ENCODE measurements at places on chromosomes 16 and 17. TPM values are rescaled to one million over a fixed set of nuclear protein-coding genes. Genes with fewer than 3 reads are reported as not detected.

The UTS2R gene
- total RNA-seq: not detected

The SLC5A10 gene
- not detected for total RNA-seq

The RND2 gene
- total RNA-seq: 0.12 TPM

The TK1 gene
- total RNA-seq: 1.2 TPM

The TMEM238L gene
- total RNA-seq: not detected

The NR1D1 gene
- 145 TPM for total RNA-seq

The TNK1 gene
- total RNA-seq: 4.8 TPM

The NPIPB8 gene
- total RNA-seq: not detected

The TRPV2 gene
- total RNA-seq: 91.1 TPM

The PIMREG gene
- not detected for total RNA-seq

The WNT9B gene
- total RNA-seq: not detected

The CD300A gene
- total RNA-seq: 2.4 TPM

The LGALS9B gene
- total RNA-seq: not detected

- peaks cover 3% of the 10 kb centered on the region for H3K36me3 ChIP-seq
- H3K4me1 ChIP-seq: peaks cover 23% of the 10 kb centered on the region
- no peak for DNase-seq
- no peak overlapping the region for H3K4me3 ChIP-seq
- H3K27ac ChIP-seq: no peak overlapping the region
Observed at GRCh38 chr16:12311877-12312276, 335.3 kb downstream of the SNX29 start.

GRCh38 chr17:50618300-50618699, 16.4 kb upstream of the ABCC3 start:
- no peaks in the 10 kb centered on the region for H3K36me3 ChIP-seq
- DNase-seq: no peak
- H3K4me1 ChIP-seq: peaks cover 12% of the 10 kb centered on the region

DNA sequence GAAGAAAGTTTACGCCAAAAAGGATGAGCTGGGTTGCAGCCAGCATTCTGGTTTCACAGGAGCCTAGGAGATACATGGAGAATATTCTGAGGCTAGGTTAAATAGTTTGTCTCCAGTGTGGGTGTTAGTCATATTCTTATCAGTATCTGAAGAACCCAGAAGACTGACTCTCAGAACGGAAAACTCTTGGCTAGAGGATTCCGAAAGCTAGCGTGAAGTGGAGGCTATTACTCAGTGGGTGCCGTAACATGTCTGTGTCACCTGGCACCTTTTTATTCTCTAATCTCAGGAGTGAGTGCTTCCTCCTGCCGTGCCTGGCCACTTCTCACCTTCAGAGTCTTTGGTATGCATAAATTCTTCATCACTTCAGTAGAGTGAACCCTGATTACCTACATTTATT, 199.5 kb downstream of the WWOX start:
- H3K27me3 ChIP-seq: no peaks in the 10 kb centered on the region
- no peak for DNase-seq
- no peak overlapping the region for H3K27ac ChIP-seq
- no peaks in the 10 kb centered on the region for H3K4me1 ChIP-seq

DNA sequence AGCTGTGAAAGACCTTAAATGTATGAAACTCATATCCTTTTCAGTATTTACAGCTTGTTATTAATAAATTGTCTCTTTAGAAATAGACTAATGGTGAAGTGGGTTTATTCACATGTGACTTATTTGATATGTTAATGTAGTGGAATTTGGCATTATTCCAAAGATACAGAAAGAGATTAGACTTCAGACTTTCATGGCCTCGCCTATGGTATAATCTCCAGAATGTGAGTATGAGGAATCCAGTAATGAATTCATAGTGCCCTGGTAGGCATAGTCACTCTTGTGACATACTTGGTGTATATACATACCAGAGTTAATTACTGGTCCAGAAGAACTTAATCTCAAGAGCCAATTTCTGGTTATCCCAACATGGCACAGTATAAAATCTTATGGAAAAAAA, 72.7 kb downstream of the OMG start:
- H3K4me3 ChIP-seq: no peak overlapping the region
- H3K27ac ChIP-seq: no peak overlapping the region
- H3K27me3 ChIP-seq: no peaks in the 10 kb centered on the region
- DNase-seq: no peak
- peaks cover 2% of the 10 kb centered on the region for H3K36me3 ChIP-seq
- H3K4me1 ChIP-seq: no peaks in the 10 kb centered on the region

DNA sequence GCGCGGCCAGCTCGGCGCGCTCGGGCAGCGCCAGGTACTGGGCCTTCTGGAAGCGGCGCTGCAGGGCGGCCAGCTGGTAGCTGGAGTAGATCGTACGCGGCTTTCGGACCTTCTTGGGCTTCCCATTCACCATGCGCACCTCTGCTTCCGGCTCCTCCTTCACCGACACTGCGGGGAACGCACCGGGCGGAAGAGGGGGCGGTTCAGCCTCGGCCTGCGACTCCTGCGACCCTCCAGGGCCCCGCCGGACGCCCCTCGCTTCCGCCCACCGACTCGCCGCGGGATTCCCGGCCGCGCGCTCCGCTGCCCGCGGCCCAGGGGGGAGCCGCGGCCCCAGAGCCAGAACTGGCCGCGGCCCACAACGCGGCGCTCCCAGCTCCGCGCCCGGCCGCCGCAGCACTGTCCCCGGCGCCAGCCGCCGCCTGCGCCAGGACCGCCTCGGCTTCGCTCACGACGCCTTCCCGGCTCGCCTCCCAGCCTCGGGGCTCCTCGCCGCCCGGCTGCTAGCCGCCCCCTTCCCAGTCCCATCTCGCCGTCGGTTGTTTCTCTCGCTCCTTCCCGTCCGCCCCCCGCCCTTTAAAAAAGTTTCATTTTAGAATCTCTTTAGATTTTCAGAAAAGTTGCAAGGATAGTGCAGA, 1.5 kb downstream of the DLX3 start:
- peaks cover 9% of the 10 kb centered on the region for H3K36me3 ChIP-seq
- peaks cover 90% of the 10 kb centered on the region for H3K27me3 ChIP-seq
- no peak for DNase-seq
- H3K4me3 ChIP-seq: peak overlapping the region; percentile 95

GRCh38 chr17:48497103-48497502, 33.7 kb downstream of the HOXB1 start:
- peaks cover 4% of the 10 kb centered on the region for H3K36me3 ChIP-seq
- peaks cover 2% of the 10 kb centered on the region for H3K4me1 ChIP-seq

- DNase-seq: no peak
- peaks cover 5% of the 10 kb centered on the region for H3K27me3 ChIP-seq
- H3K36me3 ChIP-seq: no peaks in the 10 kb centered on the region
- H3K27ac ChIP-seq: no peak overlapping the region
- H3K4me3 ChIP-seq: no peak overlapping the region
Observed at GRCh38 chr16:46853713-46854443, 22.9 kb upstream of the C16orf87 start.

DNA sequence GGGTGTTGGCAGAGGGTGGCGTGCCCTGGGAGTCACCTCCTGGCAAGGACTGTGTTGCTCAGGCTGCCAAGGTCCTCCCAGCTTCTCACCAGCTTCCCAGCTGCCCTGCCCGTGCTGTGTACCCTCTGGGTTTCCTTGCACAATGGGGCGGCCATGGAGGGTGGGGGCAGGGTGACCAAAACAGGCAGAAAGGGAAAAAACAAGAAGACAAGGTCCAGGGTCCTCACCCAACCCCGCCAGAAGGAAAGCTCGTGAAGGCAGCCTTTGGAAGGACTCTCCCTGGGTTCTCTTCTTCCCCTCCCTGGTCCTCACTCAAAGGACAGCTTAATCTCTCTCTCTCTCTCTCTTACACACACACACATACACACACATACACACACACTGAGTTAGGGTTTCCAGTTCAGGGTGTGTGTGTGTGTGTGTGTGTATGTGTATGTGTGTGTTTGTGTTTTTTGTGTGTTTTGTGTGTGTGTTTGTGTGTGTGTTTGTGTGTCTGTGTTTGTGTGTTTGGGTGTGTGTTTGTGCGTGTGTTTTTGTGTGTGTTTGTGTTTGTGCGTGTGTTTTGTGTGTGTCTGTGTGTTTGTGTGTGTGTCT, 2.0 kb downstream of the SLC13A5 start:
- H3K27ac ChIP-seq: no peak overlapping the region
- peaks cover 4% of the 10 kb centered on the region for H3K36me3 ChIP-seq
- peaks cover 88% of the 10 kb centered on the region for H3K27me3 ChIP-seq
- H3K4me3 ChIP-seq: peak overlapping the region; percentile 41

GRCh38 chr16:79484237-79484636, 116.3 kb downstream of the MAF start:
- H3K4me1 ChIP-seq: peaks cover 5% of the 10 kb centered on the region
- no peak overlapping the region for H3K27ac ChIP-seq
- H3K27me3 ChIP-seq: peaks cover 5% of the 10 kb centered on the region
- no peak for DNase-seq

GRCh38 chr16:75351183-75351582, 82.1 kb downstream of the CFDP1 start:
- no peak for DNase-seq
- no peaks in the 10 kb centered on the region for H3K27me3 ChIP-seq
- H3K4me3 ChIP-seq: no peak overlapping the region
- H3K27ac ChIP-seq: no peak overlapping the region
- H3K4me1 ChIP-seq: peaks cover 3% of the 10 kb centered on the region

GRCh38 chr16:89922477-89922883, 662 bp upstream of the TUBB3 start:
- H3K27ac ChIP-seq: no peak overlapping the region
- H3K27me3 ChIP-seq: peaks cover 16% of the 10 kb centered on the region
- H3K36me3 ChIP-seq: no peaks in the 10 kb centered on the region
- H3K4me1 ChIP-seq: peaks cover 24% of the 10 kb centered on the region
- peak overlapping the region; percentile 67 for H3K4me3 ChIP-seq
- DNase-seq: no peak

- H3K27me3 ChIP-seq: no peaks in the 10 kb centered on the region
- peak overlapping the region; percentile 67 for H3K27ac ChIP-seq
- peaks cover 3% of the 10 kb centered on the region for H3K36me3 ChIP-seq
- H3K4me3 ChIP-seq: peak overlapping the region; percentile 15
Observed at GRCh38 chr16:2773188-2773968, 3.7 kb downstream of the ELOB start.

DNA sequence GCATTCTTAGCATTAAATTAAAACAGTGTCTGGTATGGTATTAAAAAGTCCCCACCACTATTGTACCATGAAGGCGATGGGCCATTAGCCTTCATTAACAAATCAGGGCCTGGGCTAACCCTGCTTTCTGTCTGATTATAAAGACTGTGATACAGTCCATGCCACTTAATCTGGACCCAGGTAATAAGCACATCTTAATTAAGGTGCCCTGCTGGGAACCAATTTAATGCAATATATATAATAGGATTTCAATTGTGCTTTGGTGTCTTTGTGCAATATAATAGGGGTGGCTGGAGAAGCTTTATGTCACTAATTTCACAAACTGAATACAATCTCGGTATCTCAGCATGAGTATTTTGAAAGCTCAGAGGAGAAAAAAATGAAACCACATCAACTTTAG, 64.4 kb upstream of the CDH8 start:
- no peak overlapping the region for H3K4me3 ChIP-seq
- no peaks in the 10 kb centered on the region for H3K36me3 ChIP-seq
- H3K27me3 ChIP-seq: no peaks in the 10 kb centered on the region
- no peaks in the 10 kb centered on the region for H3K4me1 ChIP-seq

GRCh38 chr17:30341703-30342249, 7.9 kb upstream of the TMIGD1 start:
- peaks cover 7% of the 10 kb centered on the region for H3K4me1 ChIP-seq

- no peak overlapping the region for H3K27ac ChIP-seq
- H3K4me1 ChIP-seq: peaks cover 8% of the 10 kb centered on the region
- H3K27me3 ChIP-seq: no peaks in the 10 kb centered on the region
- no peak for DNase-seq
- H3K4me3 ChIP-seq: no peak overlapping the region
Observed at GRCh38 chr17:60802377-60802776, 124.7 kb downstream of the BCAS3 start.

GRCh38 chr17:61239327-61239726, 160.3 kb upstream of the TBX2 start:
- no peak overlapping the region for H3K4me3 ChIP-seq
- no peak for DNase-seq
- no peaks in the 10 kb centered on the region for H3K4me1 ChIP-seq
- H3K27ac ChIP-seq: no peak overlapping the region

DNA sequence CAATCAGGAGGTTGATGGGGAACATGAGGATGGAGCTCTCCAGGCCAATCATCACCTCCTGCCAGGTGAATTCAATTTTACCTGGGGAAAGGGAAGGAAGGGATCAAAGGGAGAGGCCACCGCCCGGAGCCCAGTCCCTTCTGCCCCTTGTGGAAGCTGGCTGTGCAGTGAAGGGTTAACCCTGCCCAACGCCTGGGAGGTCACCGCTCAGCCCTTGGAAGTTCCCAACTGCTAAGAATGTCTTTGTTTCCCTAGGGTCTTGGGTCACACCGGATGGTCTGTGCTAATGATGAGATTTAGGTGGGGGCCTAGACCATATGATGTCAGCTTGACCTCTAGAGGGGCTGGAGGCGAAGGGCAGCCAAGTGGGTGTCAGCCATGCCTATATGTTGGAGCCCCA, 52.1 kb upstream of the GCSH start:
- no peaks in the 10 kb centered on the region for H3K36me3 ChIP-seq
- no peak overlapping the region for H3K27ac ChIP-seq
- no peak overlapping the region for H3K4me3 ChIP-seq
- H3K27me3 ChIP-seq: peaks cover 29% of the 10 kb centered on the region
- peaks cover under 1% of the 10 kb centered on the region for H3K4me1 ChIP-seq
- no peak for DNase-seq

DNA sequence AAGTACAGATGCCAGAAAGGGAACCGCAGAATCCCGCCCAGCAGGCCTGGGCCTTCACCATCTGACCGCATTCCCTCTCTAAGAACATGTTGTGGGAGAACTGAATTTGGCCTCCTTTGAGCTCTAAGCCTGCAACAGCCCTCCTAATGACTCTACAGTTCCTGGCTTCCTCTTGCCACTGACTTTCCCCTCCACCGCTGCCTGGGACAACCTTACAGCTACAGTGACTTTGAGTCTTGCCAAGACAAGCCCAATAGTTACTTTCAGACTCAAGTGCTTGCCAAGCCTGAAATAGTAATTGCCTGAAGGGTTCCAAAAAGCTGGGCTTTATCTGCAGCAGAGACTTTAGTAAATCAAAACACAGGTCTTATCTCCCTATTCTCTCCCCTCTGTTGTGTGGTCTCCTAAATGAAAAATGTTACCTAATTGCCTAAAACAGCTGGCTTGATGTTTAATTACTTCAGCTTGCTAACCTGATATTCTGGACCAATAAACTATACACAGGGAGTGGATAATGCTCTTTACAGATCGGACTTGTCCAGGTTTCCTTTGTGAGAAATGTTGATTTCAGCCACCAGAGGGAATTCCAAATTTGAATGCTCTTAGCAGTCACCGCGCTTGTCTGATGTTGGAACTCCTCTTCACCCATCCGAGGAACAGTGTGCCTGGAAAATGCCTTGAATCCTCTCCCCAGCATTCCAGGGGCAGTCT, 85.1 kb upstream of the TBX2 start:
- no peak for DNase-seq
- no peaks in the 10 kb centered on the region for H3K27me3 ChIP-seq
- H3K4me1 ChIP-seq: peaks cover 10% of the 10 kb centered on the region
- no peak overlapping the region for H3K4me3 ChIP-seq
- peak overlapping the region; percentile 9 for H3K27ac ChIP-seq

- no peak overlapping the region for H3K4me3 ChIP-seq
- H3K4me1 ChIP-seq: peaks cover 33% of the 10 kb centered on the region
Observed at GRCh38 chr16:89861648-89862047, 11.7 kb upstream of the TCF25 start.

Data from T-helper 17 cell (primary cell).